Stimulated activated CD4-positive, alpha-beta T cell treated with anti-CD3 and anti-CD28 coated beads, TNF-alpha, amount 100 ng/mL, for 1 hour (primary cell): ENCODE measurements at places on chromosomes 5 and 9.

GRCh38 chr5:33415811-33416354 lies 24.9 kb upstream of the TARS1 start:
- DNase-seq = no peak

DNA sequence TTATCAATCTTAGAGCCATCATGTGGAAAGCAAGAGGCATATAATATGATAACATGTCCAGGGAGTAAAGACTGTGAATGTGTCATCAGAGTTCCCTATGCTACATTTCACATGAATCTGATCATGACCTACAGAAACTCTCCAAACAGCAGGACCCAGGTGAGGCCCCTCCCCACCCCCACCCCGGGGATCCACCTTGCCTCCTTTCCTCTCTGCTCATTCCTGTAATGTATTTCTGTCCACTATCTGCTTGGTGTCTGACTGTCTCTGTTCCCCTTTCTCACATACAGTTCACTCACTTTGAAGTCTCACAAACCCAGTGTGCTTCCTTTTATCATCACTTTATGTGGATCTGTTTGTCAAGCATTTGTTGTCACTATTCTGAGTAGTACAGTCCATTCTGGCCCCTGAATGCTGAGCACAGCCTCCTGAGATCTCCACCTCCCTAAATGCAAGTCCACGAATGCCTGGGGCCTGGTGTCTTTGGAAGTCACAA lies 76.4 kb upstream of the SMARCA2 start:
- DNase-seq = no peak

DNA sequence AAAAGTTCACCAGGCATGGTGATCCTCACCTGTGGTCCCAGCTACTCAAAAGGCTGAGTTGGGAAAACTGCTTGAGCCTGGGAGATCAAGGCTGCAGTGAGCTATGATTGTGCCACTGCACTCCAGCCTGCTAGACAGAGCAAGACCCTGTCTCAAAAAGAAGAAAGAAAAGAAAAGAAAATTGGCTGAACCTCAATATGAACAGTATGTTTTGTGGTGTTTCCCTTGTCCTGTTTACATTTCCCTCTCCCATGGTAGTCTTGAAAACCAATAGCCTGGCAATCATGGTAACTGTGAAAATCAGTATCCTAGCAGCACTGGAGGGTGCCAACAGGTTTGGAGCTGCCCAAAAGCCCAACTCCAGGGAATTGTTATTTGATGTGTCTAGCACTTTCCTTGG lies 174.1 kb upstream of the NR4A3 start:
- DNase-seq = no peak

GRCh38 chr9:32350682-32351081 lies 33.8 kb upstream of the ACO1 start:
- no peak for DNase-seq

DNA sequence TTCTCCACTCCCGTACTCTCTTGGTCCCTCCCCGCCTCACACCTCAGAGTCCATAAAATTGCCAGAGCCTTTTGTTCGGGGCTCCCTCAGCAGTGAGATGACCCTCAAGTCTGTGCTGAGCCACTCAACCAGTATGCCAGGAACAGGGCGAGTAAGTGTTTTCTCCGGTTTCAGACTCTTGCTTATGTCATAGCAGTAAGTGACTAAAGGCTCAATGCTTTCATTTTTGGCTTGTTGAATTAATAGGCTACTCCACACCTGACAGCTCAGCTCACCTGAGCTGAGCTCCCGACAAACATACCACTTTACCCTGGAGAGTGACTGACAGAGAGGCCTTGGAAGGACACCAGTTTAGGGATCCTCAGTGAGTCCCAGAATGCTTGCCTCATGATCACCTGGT lies 30.5 kb downstream of the PCSK1 start:
- no peak for DNase-seq

DNA sequence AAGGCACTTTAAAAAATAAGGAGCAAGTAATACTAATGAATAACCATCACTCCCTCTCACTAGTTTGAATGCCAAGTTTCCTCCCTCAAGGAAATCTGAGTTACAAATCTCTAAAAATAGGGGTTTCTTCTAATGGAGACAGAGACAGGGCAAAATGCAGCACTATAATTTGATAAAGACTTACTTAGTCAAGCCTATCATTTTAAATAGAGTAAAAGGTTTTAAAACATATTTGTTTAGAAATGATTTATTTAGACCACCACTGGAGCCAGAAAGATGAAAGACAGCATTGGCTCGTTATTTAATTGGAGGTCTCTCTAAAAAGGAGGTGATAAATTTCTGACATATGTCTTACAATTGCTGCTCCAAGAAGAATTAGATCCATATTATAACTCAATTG lies 228.7 kb downstream of the TLE1 start:
- no peak for DNase-seq

DNA sequence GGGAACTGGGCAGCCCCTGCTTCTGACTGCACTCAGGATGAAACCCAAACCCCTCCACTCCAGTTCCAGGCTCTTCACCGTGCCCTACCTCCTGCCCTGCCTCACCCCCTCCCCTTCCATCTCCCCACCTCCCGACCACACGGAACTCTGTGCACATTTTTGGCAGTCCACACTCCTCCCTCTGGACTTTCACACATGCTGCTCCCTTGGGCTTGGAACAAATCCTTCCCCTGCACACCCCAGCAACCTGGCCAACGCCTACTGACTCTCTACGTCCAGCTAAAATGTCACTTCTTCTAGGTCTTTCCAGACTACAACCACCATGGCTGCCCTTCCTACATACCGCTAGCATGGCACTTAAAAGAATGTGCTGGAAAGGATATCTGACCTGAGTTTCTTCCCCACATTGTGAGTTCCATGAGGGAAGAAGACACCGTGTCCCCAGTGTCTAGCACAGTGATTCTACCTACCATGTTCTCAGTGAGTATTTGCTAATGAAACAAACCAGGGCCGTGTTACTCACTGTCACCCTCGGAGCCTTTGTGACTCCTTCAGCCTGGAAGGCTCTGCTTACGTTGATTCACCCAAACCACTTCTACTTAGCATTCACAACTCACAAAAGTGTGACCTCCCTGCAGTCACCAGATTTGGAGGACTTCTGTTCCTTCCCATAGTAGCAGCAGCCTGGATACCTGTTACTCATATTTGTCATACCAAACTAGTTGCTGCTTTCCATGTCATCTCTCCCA lies 18.7 kb downstream of the RETREG1 start:
- no peak for DNase-seq

- DNase-seq = no peak
These were observed 15.8 kb downstream of the CCDC152 start for GRCh38 chr5:42772265-42772993.

DNA sequence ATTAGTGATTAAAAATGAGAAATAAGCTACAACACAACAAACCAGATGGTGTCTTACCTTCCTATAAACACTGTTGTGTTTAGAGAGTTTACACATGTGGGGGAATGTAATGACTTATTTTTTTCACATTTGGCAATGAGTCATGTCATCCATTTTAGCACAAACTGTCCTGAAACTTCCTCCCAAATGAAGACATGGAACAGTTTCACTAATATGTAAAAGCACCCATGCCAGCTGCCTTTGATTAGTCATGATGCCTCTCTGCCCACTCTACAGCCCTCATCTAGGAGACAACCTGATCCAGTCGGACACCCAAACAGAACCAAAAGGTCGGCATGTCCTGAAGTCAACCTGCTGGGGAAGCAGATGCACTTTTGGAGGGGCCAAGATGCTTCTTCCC lies 98.2 kb downstream of the SEMA5A start:
- no peak for DNase-seq

DNA sequence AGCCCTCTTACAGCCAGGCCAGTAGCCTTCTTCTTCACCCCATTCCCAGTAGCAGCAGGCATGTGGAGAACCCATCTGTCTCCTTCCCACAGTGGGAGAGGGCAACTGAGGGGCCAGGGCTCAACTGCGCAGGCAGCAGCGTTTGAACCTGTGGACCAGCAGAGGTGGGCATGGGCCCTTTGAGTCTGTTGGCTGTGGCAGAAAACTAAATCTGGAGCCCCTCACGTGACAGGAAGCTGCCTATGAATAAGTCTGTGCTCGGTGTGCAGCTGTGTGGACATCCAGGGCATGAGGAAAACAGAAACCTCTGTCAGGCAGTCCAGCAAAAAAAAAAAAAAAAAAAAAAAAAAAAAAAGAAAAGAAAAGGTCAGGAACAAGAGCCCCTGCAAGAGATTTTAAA lies 189.2 kb upstream of the NR3C1 start:
- no peak for DNase-seq

- no peak for DNase-seq
These were observed at the start of gene PRR7 for GRCh38 chr5:177446200-177447065. TSS of gene PRR7 (plus strand) at chr5:177446814. CDS start at chr5:177455068, 8,254 bp downstream.

DNA sequence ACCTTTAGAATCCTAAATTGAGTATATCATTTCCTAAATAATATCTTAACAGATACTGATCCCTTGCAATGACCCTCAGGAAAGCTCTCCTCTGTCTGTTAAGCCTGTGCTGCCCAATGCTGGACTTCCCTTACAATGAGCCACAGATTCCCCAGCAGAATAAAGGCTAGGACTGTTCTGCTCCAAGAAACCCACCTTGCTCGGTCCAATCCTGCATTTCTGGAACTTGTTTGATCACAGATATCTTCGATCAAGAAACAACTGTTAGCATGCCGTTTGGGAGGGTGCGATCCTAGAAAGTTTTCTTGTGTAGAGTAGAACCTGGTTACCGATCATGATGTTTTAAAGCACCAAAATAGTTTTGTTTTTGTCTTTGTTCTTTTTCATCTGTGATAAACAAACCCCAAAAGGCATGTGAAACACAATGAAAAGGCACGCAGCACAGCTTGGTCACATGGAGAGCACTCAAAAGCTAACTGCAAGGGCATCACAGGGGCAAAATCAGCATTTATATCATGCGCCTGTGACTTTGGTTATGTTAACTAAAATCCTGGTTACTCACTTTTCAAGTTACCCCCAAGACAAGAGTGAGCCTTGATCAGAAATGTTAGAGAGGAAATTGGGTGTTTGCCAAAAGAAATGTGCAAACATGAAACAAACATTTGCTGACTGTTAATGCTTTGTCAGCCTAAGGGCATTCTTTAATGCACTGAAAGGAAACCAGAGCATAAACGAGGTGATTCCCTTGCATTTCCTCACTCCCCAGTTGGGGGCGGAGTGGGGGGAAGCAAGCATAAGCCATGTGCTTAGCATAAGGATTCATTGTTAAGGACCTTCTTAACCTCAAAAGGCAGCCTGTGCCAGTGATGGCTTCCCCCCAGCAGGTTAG lies 61.9 kb upstream of the ADAMTS16 start:
- DNase-seq = no peak

DNA sequence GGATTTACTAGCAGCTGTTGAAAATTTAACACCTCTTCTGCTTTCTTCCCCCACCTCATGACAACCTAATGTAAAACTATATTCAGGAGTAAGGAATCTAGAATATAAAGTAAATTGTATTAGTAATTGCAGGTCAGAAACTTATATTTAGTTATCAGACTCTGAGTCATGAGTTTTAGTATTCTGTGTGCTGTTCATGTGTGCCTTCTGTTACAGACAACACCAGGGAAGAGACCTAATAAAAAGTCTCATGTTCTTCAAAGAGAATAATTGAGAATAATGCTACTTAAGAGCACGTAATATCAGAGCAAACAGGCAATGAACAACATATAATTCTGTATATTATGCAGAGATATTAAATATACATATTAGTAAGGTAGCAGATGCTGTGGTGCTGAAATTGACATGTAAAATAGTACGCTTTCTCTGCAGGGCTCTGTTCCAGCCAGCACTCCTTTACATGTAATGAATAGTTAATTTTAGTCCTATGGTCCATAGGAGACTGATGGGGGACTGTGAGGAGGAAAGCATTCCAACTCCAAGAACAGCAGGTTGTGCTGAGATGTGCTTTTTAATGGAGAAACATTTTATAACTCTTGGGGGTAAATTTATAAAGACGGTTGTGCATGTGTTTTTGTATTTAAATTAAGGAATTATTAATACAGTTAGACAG lies 106.4 kb downstream of the ZSWIM6 start:
- no peak for DNase-seq

- DNase-seq = no peak
These were observed 46.8 kb downstream of the DBH start for GRCh38 chr9:133682818-133683585.

- no peak for DNase-seq
These were observed 90.1 kb downstream of the ADAMTS6 start for GRCh38 chr5:65391591-65391990.

- no peak for DNase-seq
These were observed 27.8 kb upstream of the VLDLR start for GRCh38 chr9:2593744-2594143.

DNA sequence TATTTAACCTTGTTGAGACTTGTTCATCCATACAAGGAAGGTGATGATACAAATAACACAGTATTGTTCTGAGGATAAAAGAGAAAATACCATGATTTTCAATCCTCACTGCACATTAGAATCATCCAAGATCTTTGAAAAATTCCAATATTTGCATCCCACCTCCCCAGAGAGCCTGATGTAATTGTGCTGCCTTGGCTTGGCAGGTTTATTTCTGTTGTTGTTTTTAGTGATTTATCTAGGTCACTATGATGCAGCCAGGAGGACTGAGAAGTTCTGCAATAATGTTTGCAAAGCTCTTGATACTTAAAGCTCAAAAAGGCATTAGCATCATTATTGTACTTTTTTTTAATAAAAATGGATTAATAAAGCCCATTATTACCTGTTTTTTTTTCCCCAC lies 67.0 kb upstream of the NMUR2 start:
- no peak for DNase-seq

- no peak for DNase-seq
These were observed 31.8 kb upstream of the CKS2 start for GRCh38 chr9:89278997-89279739.

DNA sequence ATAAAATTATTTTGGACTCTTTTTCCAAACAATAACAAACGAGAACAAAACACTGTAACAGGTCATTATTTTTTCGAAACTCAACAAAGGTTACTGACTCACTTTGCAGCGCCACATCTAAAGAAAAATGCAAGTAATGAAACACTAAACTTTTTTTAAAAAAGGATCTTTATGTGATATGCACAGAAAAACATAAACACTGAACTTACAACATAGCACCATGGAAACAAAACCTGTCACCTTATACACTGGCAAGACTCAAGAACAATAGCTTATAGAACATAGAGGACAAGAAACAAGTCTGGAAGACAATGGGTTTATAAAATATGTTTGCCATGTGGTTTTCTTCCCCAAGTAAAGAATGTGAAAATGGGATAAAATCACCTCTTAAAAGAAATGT lies 85.2 kb downstream of the AUH start:
- DNase-seq = no peak

GRCh38 chr5:11322133-11322532 lies 561.1 kb upstream of the DAP start:
- no peak for DNase-seq

GRCh38 chr9:74379718-74380117 lies 117.4 kb upstream of the RORB start:
- no peak for DNase-seq
